ENCODE measurements at places on chromosomes 2 and 18. TPM values are rescaled to one million over a fixed set of nuclear protein-coding genes. Genes with fewer than 3 reads are reported as not detected.

DNA sequence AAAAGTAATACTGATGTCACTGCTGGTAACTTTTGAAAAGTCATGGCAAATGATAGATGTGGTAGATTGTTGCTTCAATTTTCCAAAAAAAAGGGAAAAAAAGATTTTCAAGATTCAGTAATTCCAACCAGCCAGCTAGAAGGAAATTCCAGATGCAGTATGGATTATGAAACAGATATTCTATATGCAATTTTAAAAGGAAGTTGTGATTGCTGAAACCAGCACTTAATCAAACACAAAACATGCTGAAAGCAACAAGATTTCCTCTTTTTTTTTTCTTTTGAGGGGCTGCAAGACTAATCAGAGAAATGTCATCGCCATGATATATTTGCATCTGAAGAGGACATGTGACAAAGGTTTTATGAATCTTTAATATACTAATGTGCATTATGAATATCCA, 5.1 kb upstream of the HNMT start:
- no peaks in the 10 kb centered on the region for H3K27me3 ChIP-seq
- no peaks in the 10 kb centered on the region for H3K36me3 ChIP-seq
- H3K4me1 ChIP-seq = no peaks in the 10 kb centered on the region
- H3K4me3 ChIP-seq = no peak overlapping the region
- H3K27ac ChIP-seq = no peak overlapping the region
- no peak for DNase-seq

DNA sequence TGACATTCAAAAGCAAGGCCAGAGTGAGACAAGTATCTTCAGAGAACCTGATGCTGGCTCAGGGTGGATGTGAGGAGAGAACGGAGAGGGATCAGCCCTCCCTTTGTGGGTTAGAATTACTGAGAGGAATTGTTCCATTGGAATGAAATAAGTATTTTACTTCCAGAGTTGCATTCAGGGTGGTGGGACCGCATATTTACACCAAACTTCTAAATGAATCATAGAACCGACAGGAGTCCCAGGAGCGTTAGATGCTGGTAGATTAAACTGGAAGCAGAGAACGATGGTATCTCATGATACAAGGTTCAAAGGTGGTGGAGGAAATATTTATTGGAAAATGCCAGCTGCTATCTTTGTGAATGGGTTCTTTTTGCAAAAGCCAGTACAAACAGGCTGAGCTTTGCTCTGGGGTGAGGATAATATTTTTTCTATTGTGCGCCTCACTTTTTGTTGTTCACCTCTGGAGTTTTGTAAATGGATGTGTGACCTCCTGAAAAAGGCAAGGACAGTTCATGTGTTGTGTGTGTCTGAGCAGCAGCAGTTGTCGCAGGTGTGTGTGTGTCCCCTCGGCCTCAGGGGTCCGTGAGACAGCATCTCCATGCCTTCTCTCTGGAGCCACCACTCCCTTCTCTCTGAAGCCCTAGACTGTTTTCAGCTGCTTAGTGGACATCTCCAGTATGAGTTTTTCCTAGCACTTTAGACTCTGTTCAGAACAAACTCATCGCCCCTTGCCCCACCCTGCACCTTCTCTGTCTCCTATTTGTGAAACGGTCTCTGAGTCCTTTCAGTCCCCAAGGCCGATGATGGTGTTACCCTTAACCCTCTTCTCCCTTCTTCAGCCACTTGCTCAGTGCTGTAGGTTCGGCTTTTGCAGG, 17.8 kb downstream of the MTCL1 start:
- no peaks in the 10 kb centered on the region for H3K36me3 ChIP-seq
- no peak overlapping the region for H3K27ac ChIP-seq
- DNase-seq = no peak
- H3K27me3 ChIP-seq = no peaks in the 10 kb centered on the region

- H3K4me1 ChIP-seq = peaks cover 8% of the 10 kb centered on the region
- H3K27ac ChIP-seq = no peak overlapping the region
- H3K36me3 ChIP-seq = no peaks in the 10 kb centered on the region
- no peak overlapping the region for H3K4me3 ChIP-seq
- no peak for DNase-seq
Measured at GRCh38 chr2:118097657-118098056, 9.4 kb downstream of the INSIG2 start.

GRCh38 chr2:66919286-66919685, 477.8 kb upstream of the ETAA1 start:
- no peaks in the 10 kb centered on the region for H3K27me3 ChIP-seq
- no peak overlapping the region for H3K4me3 ChIP-seq
- no peak for DNase-seq
- H3K27ac ChIP-seq = no peak overlapping the region
- no peaks in the 10 kb centered on the region for H3K4me1 ChIP-seq

DNA sequence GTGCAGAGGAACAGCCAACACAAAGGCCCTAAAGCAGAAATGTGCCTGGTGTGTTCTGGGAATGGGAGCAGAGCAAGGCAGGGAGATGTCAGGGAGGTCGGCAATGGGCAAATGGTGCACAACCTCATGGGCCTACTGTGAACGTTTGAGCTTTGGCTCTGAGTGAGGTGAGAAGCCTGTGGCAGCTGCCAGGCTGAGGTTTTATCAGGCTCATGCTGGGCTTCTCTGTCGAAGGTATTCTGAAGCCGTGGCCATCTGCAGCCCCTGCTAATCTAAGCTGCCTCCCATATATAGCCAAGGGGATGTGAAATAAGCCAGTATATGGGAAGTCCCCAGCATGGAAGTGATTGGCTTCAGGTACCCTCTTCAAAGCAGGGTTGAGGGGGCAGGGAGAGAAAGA, 193.3 kb downstream of the SLC4A3 start:
- no peak overlapping the region for H3K27ac ChIP-seq
- DNase-seq = no peak

DNA sequence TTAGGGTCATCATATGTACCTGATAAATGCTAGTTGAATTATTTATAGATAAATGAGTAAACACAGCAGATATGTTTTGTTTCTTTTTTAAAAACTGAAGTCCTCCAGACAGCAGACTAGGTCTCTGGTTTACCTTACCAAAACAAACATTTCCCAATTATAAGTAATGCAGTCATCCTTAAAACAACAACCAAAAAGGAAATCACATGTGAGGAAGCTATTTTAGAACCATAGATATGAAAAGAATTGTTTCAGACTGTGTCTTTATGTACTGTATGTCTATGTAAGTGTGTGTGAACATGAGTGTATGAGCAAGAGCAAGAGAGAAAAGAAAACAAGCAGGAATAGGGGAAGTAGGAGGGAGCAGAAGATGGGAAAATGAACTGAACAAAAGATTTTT, 441.0 kb downstream of the CPS1 start:
- no peaks in the 10 kb centered on the region for H3K36me3 ChIP-seq
- no peak for DNase-seq
- H3K4me3 ChIP-seq = no peak overlapping the region
- no peak overlapping the region for H3K27ac ChIP-seq

- H3K36me3 ChIP-seq = no peaks in the 10 kb centered on the region
- H3K27me3 ChIP-seq = no peaks in the 10 kb centered on the region
- H3K4me3 ChIP-seq = no peak overlapping the region
- no peak for DNase-seq
- no peaks in the 10 kb centered on the region for H3K4me1 ChIP-seq
Measured at GRCh38 chr2:141967980-141968379, 162.8 kb downstream of the LRP1B start.

DNA sequence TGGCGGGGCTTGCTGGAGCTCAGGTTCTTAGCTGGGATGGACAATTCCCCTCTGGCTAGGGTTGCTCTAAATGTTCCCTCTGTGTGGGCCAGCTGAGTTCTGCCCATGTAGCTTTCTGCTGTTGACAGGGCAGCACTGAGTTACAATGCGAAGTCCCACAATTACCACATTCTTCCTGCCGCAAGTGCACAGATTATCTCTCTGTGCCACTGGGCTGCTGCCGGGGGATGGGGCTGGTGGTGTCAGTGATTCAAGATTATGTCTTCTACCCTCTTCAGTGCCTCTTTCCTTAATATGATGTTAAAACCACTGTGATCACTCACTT, 708.1 kb downstream of the SLC4A3 start:
- H3K27ac ChIP-seq = no peak overlapping the region
- DNase-seq = no peak
- no peaks in the 10 kb centered on the region for H3K27me3 ChIP-seq
- H3K4me1 ChIP-seq = no peaks in the 10 kb centered on the region
- no peak overlapping the region for H3K4me3 ChIP-seq

- no peak overlapping the region for H3K27ac ChIP-seq
- H3K36me3 ChIP-seq = no peaks in the 10 kb centered on the region
- H3K4me3 ChIP-seq = no peak overlapping the region
Measured at GRCh38 chr2:69565431-69565839, 78.1 kb downstream of the AAK1 start.

DNA sequence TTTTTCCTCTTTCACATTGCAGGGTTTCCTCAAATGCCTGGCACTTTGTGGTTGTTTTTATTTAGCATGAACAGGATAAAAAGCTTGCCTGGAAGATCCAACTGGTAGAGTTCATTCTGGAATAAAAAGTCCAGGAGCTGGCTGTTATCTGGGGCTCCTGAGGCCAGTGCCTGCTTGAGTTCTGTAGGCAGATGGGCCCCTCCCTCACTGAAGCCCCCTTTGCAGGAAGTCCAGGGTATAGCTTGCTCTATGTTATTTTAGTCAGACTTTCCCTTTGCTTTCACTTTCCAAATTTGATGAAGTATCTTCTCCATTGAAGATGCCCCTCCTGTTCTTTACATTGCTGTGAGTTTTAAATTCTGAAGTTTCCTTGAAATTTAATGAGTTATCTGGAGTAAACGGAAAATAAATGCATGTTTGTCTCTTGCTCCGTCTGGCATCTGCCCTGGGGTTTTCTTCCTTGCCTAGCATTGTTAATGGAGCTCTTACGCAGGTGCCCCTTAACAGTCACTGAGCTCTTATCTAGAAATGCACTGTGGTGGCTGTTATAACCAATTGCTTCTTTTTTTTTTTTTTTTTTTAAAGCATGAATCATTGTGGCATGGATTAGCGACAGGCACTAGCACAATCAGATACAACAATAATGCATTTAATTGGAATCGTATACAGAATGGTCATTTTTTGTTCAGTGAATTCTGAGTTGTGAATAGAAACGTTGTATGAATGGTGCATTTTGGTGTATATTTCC, 27.0 kb upstream of the LPIN1 start:
- no peaks in the 10 kb centered on the region for H3K4me1 ChIP-seq
- H3K36me3 ChIP-seq = no peaks in the 10 kb centered on the region
- H3K27me3 ChIP-seq = no peaks in the 10 kb centered on the region
- DNase-seq = no peak
- H3K27ac ChIP-seq = no peak overlapping the region

DNA sequence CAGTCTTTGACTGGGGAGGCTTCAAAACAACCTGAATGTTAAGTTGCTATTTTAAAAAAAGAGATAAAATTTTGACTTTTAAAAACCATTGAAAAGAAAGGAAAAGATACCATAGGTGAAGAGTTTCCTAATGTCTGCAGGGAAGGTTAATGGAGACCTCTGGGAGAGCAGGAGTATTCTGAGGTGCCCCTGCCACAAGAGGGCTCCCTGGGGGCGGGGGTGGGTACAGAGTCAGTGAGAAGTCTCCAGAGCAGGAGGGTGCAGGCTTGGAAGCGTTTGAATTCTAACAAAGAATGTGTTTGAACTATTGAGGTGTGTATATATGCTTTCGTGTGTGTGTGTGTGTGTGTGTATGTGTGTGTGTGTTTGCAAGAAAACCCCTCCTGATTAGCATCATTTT, 46.7 kb upstream of the ST6GAL2 start:
- H3K27ac ChIP-seq = no peak overlapping the region
- no peak overlapping the region for H3K4me3 ChIP-seq
- no peaks in the 10 kb centered on the region for H3K36me3 ChIP-seq
- H3K27me3 ChIP-seq = no peaks in the 10 kb centered on the region
- H3K4me1 ChIP-seq = no peaks in the 10 kb centered on the region

DNA sequence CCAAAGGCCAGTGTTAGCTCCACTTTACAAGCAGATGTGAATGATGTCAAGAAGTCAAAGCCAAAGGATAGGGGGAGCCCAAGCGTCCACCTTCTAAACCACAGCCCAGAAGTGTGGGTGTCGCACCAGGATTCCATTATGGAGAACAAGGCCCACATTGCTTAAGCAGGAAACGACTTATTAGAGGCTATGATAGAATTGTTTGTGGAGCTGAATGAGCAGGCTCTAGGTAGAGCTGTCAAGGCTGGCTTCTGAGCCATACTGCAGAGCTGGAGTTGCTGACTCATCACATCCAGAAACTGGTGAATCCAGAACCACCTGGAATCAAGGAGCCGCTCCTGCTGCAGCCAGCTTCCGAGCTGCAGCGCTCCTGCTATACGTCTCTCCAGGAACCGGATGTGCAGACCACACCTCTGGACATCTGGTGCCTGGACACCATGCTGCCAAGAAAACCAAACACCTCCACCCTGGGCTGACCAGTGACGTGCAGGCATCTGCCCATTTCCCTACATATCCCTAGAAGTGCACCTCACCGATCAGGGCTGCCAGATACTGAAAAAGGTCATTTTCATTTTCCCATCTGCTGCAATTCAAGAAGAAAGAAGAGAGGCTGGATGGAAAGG, 6.2 kb upstream of the TWIST2 start:
- H3K4me3 ChIP-seq = no peak overlapping the region
- H3K36me3 ChIP-seq = no peaks in the 10 kb centered on the region
- H3K4me1 ChIP-seq = no peaks in the 10 kb centered on the region
- H3K27ac ChIP-seq = no peak overlapping the region

DNA sequence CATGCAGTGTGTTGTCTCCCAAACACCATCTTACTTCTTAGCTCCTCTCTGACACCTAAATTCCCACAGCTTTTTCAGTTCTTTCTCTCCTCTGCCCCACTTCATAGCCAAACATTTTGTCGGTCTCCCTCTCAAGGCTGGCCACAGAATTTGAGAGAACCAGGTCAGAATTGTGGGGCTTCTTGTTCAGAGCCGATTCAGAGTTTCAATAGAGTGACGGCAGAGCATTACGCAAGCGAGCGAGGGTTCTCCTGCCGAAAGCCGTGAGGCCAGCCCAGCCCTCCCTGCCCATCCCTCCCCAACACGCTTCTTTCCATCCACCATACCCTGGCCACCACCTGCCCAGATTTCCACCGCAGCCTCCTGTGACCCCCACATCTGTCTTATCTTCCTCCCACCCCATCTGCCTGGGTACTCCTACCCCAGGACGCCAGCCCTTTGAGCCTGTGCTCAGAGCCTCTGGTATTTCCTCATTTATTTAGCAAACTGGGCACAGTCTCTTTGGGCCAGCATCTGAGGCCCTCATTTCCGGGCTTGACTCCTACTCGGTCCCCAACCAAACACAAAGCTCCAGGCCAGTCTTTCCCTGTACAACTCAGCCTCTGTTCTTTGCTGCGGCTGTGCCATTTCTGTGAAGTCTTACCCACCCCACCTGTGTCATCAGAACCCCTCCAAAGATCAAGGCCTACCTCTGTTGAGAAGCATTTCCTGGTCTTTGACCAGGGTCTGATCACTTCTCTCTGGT, 70.0 kb upstream of the MAP4K4 start:
- H3K36me3 ChIP-seq = no peaks in the 10 kb centered on the region
- no peak overlapping the region for H3K4me3 ChIP-seq
- no peaks in the 10 kb centered on the region for H3K4me1 ChIP-seq
- DNase-seq = no peak
- H3K27ac ChIP-seq = no peak overlapping the region

Gene DPP4
- total RNA-seq = 2.5 TPM

Gene NPPC
- total RNA-seq = not detected

Gene YPEL5
- total RNA-seq = 55.4 TPM

Gene INHBB
- total RNA-seq = 23.8 TPM

Gene RNF152
- 6.8 TPM for total RNA-seq
